ENCODE measurements at places on chromosomes 1 and 21.

DNA sequence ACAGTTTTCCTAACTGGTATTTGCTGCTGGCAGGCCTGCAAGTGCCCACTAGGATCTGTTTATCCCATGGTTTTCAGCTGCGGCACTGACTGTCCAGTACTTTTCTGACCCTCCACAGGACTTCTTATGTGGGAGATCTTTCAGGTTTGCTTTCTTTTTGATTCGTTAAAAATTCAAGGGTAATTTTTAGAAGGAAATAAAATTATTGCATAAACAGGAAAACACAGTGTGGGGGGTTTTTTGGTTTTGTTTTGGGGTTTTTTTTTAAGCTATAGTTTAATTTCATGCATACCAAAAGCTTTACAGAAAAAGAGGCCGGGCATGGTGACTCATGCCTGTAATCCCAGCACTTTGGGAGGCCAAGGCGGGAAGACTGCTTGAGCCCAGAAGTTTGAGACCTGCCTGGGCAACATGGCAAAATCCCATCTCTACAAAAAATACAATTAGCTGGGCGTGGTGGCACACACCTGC is 3.6 kb downstream of the NIBAN1 start:
- H3K4me1 ChIP-seq: peaks cover 64% of the 10 kb centered on the region
- no peak overlapping the region for H3K4me3 ChIP-seq
- no peaks in the 10 kb centered on the region for H3K27me3 ChIP-seq

DNA sequence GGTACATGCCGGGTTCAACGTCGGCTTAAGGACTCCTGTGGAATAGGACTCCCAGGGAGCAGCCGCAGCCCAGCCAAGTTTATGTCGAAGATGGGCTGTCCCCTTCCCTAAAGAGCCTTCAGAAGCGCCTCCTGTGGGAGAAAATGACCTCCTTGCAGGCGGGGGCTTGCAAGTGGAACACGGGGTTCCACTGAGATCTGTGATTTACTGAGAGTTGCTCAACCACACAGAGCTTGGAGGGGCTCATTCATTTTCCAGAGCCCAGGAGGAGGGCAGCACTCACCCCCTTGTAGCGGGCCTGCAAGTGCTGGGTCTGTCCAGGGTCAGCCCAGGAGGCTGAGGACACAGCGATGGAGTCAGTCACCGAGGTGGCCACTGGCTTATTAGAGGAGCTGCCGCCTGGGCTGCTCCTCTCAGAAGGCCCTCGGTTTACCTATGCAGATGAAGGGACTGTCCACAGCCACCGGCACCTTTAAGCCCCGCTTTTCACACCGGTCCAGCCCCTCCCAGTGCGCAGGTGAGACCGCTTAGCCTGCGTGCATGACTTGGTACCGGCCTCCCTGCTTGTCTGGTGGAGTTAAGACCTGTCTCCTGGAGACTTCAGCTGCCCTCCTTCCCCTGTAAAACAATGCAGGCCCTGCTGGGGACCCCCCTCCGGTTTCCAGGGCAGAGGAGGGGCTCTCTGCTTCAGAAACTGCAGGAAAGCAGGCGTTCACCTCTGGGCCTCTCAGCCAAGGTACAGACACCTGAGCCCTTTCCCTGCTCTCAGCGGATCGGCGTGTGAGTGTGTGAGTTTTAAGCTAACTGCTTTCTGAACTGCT is 57.5 kb downstream of the ATP5PO start:
- H3K36me3 ChIP-seq: no peaks in the 10 kb centered on the region
- H3K4me3 ChIP-seq: no peak overlapping the region
- H3K4me1 ChIP-seq: no peaks in the 10 kb centered on the region

GRCh38 chr1:44802306-44803061 is 2.3 kb downstream of the PLK3 start:
- no peaks in the 10 kb centered on the region for H3K27me3 ChIP-seq
- DNase-seq: no peak
- peaks cover 57% of the 10 kb centered on the region for H3K4me1 ChIP-seq
- peak overlapping the region; percentile 96 for H3K27ac ChIP-seq
- peak overlapping the region; percentile 83 for H3K4me3 ChIP-seq
- peaks cover 35% of the 10 kb centered on the region for H3K36me3 ChIP-seq

- no peaks in the 10 kb centered on the region for H3K36me3 ChIP-seq
- DNase-seq: no peak
- no peak overlapping the region for H3K27ac ChIP-seq
- H3K4me3 ChIP-seq: no peak overlapping the region
Observed at GRCh38 chr1:220872296-220872695, 6.9 kb upstream of the HLX start.

DNA sequence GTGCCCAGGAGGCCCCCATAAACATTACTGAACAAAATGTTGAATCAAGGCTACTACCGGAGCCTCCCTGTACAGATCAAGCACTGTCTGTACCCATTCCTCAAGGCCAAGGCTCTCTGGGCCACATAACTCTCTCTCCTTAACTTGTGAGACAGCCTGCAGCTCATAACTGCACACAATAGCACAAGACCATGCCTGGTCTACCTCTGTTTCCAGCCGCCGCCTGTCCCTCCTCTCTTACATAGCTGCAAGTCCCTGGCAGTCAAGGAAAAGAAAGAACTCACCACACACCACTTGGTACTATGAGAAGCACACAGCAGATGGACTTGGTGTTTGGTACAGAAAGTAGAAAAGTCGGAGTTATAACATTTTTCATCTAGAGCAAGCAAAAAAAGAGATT is 91.1 kb downstream of the SSBP3 start:
- no peak overlapping the region for H3K27ac ChIP-seq
- no peaks in the 10 kb centered on the region for H3K27me3 ChIP-seq
- H3K4me3 ChIP-seq: no peak overlapping the region
- H3K36me3 ChIP-seq: no peaks in the 10 kb centered on the region
- peaks cover 42% of the 10 kb centered on the region for H3K4me1 ChIP-seq
- DNase-seq: no peak

- H3K27me3 ChIP-seq: no peaks in the 10 kb centered on the region
- no peak overlapping the region for H3K4me3 ChIP-seq
- peaks cover 29% of the 10 kb centered on the region for H3K4me1 ChIP-seq
Observed at GRCh38 chr1:161307892-161308638, 1.7 kb downstream of the MPZ start.

GRCh38 chr1:17053086-17053684 is 647 bp downstream of the SDHB start:
- H3K27ac ChIP-seq: peak overlapping the region; percentile 83
- H3K4me1 ChIP-seq: peaks cover 18% of the 10 kb centered on the region
- H3K4me3 ChIP-seq: peak overlapping the region; percentile 89
- H3K27me3 ChIP-seq: no peaks in the 10 kb centered on the region

DNA sequence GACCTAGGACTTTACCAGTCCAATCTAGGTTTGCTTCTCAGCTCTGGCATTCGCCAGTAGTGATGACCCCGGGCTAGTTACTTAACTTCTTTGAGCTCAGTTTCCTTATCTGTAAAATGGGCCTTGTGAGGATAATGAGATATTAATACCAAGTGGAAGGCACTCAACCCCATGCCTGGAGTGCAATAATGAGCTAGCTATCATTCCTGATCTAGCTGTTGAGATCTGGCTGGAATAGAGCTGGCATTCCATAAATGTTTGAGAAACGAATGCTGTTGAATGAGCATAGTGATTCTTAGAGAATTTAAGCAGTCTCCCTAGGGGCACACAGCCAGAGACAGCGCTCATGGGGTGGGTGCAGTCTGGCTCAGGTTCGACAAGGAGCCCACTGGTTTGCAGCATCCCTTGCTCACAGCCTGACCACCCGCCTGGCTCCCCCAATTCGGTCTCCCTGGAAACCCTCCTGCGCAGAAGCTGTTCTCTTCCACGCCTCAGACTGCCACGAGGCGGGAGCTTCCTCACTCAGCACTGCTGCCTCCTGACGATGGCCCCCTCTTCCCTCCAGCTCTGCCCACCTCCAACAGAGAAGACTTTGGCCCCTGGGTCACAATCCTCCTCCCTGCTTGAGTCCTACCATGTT is 32.5 kb downstream of the DHCR24 start:
- no peak overlapping the region for H3K27ac ChIP-seq
- no peaks in the 10 kb centered on the region for H3K4me1 ChIP-seq
- DNase-seq: no peak
- peaks cover 9% of the 10 kb centered on the region for H3K36me3 ChIP-seq

DNA sequence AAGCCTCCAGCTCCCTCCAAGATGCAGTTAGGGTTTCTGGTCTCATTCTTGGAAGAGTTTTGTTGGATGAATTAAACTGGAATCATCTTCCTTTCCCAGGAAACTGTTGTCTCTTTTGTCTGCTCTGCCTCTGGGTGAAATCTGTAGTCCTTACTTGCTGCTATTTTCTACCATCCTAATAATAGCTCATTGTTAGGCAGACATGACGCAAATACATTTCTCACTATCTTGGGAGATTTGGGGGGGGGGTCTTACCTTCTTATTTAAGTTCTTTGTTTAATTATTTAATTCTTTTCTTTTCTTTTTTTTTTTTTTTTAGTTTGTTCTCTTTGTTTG is 85.4 kb upstream of the DUSP10 start:
- no peaks in the 10 kb centered on the region for H3K36me3 ChIP-seq
- H3K4me3 ChIP-seq: no peak overlapping the region
- no peak overlapping the region for H3K27ac ChIP-seq

GRCh38 chr1:234629026-234629425 is 19.0 kb upstream of the IRF2BP2 start:
- no peak overlapping the region for H3K4me3 ChIP-seq
- H3K36me3 ChIP-seq: no peaks in the 10 kb centered on the region
- H3K4me1 ChIP-seq: no peaks in the 10 kb centered on the region

- H3K4me3 ChIP-seq: no peak overlapping the region
- no peaks in the 10 kb centered on the region for H3K36me3 ChIP-seq
- no peak overlapping the region for H3K27ac ChIP-seq
- no peak for DNase-seq
- H3K4me1 ChIP-seq: peaks cover 21% of the 10 kb centered on the region
Observed at GRCh38 chr1:15755646-15756040, 3.0 kb upstream of the FBLIM1 start.

DNA sequence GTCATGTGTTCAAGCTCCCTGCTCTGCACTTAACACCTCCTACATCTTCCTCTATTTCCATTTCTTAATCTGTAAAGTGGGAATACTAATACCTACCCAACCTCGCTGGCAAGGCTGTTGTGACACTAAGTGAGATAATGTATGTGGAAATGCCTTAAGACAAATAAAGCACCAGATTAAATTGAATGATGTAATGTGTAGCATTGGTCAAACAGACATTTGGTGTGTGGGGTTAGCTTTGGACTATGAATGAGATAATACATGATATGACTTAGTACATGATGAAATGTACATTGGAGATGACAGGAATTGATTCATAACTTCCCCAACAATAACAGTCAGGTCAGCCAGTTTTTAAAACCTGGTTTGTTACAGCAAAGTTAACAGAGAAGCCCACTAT is 5.2 kb downstream of the AMPD1 start:
- DNase-seq: no peak
- H3K27me3 ChIP-seq: no peaks in the 10 kb centered on the region
- H3K36me3 ChIP-seq: no peaks in the 10 kb centered on the region
- no peak overlapping the region for H3K27ac ChIP-seq
- no peaks in the 10 kb centered on the region for H3K4me1 ChIP-seq

GRCh38 chr1:226002667-226003501 is 3.7 kb upstream of the SDE2 start:
- H3K27me3 ChIP-seq: no peaks in the 10 kb centered on the region
- H3K27ac ChIP-seq: peak overlapping the region; percentile 50

Data from CD4-positive, alpha-beta memory T cell (primary cell).